ENCODE measurements at places on chromosomes 2 and 18. TPM values are rescaled to one million over a fixed set of nuclear protein-coding genes. Genes with fewer than 3 reads are reported as not detected.

DNA sequence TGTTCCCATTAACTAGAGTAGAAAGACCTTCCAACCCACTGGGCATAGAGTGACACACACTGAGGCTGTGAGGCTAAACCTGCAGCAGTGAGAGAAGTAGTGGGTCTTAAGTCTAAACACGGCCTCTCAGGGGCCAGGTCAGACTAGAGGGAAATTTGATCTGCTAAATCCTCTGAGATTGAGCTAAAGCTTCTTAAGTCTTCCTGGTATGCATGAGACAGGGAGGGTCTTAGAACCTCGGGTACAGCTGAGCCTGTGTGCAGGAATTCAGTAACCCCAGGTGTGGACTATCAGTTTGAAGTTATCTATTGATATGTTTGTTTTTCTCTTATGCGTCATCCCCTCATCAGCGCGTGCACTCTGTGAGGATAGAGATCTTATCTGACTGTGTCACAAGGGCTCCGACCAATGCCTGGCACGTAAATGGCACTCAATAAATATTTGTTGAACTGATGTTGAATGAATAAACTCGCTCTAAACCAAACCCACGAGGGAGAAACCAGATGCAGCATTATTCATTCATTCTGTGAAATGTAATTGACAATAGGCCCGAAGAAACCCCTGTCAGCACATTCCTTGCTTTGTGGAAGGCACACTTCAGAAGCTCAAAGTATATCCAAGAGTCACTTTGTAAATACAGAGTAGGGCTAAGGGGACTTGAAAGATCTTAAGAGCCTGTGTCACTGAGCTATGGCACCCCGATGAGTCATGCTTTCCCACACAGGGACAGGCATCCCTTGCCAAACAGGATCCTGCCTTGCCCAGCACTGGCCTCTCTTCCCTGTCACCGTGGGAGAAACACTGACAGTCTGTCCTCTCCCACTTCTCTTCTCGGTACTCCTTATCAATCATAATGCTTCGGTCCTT lies 21.7 kb upstream of the RAB10 start:
- DNase-seq = peak; percentile 77

DNA sequence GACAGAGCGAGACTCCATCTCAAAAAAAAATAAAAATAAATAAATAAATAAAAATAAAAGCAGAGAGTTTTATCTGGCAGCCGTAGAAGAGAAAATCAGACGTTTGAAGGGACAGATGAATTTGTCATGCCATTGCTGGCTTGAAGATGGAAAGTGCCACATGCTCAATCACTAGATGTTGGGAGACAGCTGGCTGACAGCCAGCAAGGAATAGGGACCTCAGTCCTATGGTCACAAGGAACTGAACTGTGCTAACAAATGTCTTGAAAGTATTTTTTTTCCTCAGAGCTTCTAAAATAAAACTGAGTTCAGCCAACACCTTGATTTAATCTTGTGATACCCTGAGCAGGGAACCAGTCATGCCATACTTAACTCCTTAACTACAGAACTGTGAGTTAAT lies 65.4 kb downstream of the DTNA start:
- DNase-seq = no peak

- DNase-seq = no peak
Observed at GRCh38 chr2:234279637-234280036, 217.2 kb downstream of the ARL4C start.

- no peak for DNase-seq
Observed at GRCh38 chr18:73093687-73094250, 226.0 kb upstream of the NETO1 start.

- DNase-seq = peak; percentile 95
Observed at GRCh38 chr2:24875272-24875671, 44.8 kb downstream of the ADCY3 start.

The STON1 gene
- 15.6 TPM for total RNA-seq

The XIRP2 gene
- total RNA-seq = not detected
